ENCODE measurements at places on chromosomes 12 and 14. TPM values are rescaled to one million over a fixed set of nuclear protein-coding genes. Genes with fewer than 3 reads are reported as not detected.

Gene HOTAIR
- not detected for total RNA-seq

Gene ALG10
- total RNA-seq: 18.7 TPM

DNA sequence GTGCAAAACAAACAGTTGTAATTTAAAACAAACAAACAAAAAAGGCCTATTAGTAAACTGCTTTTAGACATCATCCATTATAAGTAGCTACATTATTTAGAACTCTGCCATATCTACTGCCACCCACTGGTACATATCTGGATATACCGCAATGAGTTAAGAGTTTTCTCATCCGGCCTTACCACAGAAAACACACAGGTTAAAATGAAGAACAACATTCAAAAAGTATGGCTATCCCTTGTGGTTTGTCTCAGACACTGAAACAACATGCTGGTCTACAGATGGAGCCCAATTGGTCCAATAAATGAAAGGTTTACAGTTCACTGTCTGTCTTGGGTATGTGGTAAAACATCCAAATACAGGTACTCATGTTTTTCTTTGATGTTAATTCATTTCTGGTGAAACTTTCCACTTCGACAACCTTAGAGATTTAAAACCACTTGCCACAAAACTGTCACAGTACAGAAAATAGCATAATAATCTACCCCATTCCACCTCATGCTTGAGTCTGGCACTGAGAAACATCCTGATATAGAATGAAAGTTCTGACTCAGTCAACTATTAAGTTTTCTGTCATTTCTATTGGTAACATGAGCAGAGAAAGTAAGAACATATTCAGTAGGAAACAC is 354.3 kb downstream of the CEP128 start:
- no peak for DNase-seq

- no peak for DNase-seq
These were observed 117.2 kb downstream of the TTC7B start for GRCh38 chr14:90699016-90699415.

DNA sequence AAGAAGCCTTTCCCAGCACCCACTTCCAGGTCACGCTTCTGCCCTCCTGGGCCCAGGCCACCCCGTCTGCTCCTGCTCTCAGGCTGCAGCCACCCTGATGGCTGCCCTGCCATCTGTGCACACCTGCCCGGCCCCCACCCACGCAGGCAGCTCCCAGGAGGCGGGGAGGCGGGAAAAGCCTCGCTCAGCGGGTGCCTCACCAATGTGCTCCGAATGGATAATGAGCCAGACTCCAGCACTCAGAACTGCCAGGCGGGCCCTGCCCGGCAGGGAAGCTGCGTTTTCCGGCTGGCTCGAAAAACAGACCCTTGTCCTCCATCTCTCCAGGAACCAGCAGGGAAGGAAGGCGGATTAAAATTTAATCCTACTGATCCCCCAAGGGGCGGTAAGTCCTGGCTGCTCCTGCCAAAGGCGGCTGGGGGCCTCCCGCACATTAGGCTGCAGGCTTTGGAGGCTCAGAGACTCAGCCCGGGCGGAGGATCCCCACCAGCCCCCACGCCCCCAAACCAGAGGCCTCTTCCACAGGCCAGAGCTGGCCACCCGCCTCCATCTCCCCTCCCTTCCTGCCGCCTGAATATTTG is 104.0 kb downstream of the NCOR2 start:
- DNase-seq: no peak

Gene PPP1R36
- not detected for total RNA-seq

Gene LTB4R
- 7.8 TPM for total RNA-seq

- no peak for DNase-seq
These were observed 59.3 kb upstream of the TMPO start for GRCh38 chr12:98456041-98456440.

Gene SIRT4
- total RNA-seq: 1.3 TPM

Gene C12orf54
- total RNA-seq: not detected

All from activated T-cell treated with anti-CD3 and anti-CD28 coated beads, Interleukin-2, amount 50 U/mL, for 4 hours (primary cell).